ENCODE measurements at places on chromosomes 5 and 9.

- DNase-seq, result no peak
Observed at GRCh38 chr5:109199289-109199688, 210.5 kb downstream of the PJA2 start.

DNA sequence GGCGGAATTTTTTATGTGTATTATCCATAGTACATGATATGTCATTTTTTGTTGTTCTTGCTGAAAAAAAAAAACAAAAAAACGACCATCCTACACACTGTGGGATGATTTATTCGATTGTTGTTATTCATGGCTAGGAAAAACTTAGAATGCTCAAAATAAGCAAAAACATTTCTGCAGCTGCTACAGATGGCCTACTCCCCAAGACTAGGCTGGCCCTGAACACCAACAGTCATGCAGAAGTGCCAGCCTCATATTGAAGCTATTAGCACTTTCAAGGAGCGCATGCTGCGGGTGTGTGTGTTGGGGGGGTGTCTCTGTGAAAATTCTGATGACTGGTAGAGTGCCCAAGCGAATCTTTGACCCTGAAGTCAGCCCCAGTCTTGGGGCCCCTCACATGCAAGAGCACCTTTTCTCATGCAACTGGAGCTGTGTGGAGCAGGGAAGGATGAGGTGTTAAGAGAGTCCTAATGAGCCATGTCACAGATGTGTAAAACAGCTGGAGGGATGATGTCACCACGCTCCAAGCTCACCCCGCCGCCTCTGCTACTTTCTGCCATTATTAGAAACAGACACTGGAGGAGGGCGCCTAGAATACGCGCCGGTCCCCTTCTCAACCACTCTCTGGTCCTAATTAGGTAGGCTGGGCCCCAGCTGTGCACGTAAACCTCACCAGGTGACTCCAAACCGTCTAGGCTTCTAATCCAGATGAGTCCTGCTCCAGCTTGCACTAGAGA is 61.0 kb upstream of the SMIM23 start:
- DNase-seq, result no peak

DNA sequence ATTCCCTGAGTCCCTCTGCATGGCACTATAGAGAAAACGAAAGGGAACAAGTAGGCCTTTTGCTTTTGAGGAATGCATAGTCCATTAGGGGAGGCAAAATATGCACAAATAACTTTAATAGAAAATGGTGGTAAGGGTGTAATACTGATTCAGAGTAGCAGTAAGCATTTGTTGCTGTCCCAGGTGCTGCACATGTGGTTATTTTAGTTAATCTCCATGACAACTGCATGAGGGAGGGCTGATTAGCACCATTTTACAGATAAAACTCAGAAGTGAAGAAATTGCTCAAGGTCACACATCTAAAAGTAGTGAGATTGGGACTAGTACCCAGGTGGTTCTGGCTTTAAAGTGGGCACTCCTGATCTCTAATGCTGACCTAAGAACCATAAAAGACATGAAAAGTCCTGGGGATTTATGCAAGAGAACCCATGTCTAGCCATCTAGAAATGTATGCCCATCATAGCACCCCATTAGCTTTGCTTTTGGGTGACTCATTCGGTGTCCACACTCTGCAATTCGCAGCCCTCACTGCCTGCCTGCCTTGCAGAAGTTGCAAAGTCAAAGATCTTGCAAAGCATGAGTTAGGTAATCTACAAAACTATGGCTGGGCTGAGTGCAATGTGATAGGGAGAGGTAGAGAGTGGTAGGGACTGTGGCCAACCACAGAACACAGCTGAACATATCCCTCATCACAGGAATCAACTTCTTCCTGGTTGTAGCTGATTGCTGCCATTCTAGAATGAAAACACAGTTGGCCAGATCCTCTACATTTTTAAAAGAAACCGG is 195.2 kb downstream of the PTTG1 start:
- DNase-seq, result no peak

DNA sequence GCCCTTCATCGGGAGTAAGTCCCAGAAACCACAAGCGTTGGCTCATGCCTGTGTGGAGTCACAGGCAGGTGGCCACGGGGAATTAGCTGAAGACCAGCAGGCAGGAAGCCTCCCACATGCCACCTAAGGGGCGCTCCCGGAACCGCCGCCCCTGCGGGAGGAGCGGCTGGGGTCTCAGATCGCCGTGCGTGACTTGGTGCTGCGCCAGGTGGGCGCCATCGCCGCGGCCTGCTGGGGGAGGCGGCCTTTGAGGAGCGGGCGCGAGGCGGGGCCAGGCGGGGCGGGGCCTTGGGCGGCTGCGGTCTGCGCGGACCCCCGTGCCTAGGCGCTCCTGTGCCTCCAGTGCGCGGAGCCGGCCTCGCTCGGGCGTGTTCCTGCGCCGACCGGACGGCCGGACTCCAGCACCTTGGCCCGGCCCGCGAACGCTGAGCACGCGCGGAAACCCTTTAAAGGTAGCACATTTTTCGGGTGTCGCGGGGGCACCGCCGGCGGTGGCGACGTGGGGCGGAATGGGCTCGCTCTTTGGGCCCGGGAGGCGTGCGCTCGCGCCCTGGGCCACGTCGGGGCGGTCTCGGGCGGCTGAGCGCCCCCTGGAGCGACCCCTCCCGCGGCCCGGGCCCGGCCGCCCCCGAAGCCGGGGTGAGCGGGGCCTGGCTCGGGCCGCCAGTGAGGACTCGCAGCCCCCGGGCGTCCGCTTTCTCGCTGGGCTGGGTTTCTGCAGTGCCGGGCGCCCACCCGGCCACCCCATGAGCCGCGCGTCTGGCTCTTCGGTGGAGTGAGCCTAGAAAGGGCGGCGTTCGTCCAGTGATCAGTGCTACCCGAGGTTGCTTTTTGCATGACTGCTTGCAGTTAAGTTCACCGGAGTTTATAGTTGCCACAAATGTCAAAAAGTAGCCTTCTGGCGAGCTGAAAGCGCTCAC is 24.5 kb downstream of the LECT2 start:
- no peak for DNase-seq

DNA sequence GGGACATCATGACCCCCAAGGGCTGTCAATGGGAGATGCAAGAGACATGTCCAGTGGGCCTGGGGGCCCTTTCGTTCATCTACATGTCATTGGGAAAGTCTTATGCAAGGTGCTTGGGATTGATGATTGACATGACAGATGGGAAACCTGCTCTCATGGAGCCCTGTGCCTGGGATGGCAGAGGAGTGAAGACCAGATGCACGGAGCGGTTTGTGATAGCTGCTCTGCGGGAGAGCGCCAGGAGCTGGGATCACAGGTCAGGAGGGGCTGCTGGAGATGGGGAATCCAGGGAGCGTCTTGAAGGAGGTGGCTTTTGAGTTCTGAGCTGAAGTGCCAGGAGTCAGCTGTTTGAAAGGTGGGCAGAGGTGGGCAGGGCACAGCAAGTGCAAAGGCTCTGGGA is 104.3 kb downstream of the FGF18 start:
- DNase-seq, result no peak

DNA sequence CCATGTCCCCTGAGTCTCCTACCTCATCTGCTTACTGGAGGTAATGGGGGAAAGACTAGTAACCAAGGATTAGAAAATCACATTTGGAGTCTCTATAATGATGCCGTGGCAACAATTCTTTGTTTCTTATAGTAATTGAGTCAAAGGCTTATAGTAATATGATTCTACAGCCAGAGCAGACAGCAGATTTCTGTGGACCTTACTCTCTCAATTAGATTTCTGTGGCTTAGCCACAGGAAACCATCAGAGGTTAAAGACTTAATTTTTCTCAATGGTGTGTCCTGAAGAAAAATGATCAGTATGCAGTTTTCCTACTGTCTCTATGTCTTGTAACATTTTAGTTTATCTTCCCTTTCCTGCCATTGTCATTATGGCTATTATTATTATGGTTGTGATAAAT is 59.3 kb upstream of the CD180 start:
- DNase-seq, result no peak

GRCh38 chr5:141547488-141547887 is 58.6 kb downstream of the PCDHGC5 start:
- no peak for DNase-seq

DNA sequence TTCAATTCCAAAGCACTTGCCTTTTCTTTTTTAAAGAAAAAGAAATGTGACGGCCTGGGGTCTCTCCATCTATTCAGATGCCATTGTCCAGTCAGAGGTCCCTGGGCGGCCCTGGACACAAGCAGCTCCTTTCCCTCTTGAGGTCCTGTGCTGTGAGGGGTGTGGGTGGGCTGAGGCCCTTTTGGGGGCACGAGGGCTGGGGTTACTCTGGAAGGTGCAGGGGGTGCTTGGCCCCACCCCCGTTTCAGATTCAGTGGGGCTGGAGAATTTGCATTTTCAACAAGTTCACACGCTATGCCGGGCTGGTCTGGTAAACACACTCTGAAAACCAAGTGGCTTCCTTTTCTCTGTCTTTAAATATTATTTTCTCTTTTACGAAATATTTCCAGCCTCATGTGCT is 91.4 kb upstream of the PHYKPL start:
- no peak for DNase-seq

- DNase-seq, result no peak
Observed at GRCh38 chr5:172336676-172337285, 53.2 kb upstream of the UBTD2 start.

GRCh38 chr9:38380872-38381534 is 11.5 kb upstream of the ALDH1B1 start:
- no peak for DNase-seq

DNA sequence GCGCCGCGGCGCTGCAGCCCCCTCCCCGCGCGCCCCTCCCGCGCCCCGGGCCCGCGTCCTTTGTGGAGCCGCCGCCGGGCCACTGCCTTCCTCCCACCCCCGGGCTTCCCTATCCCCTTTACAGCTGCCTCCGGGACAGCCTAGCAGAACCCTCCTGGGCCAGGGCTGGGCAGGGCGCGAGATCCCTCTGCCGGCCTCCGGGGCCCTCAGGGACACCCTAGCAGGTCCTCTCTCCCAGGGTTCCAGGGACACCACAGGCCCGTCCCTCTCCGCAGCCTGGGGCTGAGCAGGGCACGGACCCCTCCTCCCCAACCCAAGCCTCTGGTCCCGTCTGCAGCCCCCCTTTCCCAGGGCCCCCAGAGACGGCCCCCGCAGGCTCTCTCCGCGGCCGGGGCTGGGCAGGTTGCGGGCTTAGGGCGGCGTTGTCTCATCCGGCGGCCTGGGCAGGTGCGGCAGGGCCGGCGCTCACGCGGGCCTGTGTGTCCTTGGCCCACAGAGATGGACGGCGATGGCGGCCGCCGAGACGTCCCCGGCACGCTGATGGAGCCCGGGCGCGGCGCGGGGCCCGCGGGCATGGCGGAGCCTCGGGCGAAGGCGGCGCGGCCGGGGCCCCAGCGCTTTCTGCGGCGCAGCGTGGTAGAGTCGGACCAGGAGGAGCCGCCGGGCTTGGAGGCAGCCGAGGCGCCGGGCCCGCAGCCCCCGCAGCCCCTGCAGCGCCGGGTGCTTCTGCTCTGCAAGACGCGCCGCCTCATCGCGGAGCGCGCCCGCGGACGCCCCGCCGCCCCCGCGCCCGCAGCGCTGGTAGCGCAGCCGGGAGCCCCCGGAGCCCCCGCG is 710 bp downstream of the WNK2 start:
- DNase-seq, result no peak

DNA sequence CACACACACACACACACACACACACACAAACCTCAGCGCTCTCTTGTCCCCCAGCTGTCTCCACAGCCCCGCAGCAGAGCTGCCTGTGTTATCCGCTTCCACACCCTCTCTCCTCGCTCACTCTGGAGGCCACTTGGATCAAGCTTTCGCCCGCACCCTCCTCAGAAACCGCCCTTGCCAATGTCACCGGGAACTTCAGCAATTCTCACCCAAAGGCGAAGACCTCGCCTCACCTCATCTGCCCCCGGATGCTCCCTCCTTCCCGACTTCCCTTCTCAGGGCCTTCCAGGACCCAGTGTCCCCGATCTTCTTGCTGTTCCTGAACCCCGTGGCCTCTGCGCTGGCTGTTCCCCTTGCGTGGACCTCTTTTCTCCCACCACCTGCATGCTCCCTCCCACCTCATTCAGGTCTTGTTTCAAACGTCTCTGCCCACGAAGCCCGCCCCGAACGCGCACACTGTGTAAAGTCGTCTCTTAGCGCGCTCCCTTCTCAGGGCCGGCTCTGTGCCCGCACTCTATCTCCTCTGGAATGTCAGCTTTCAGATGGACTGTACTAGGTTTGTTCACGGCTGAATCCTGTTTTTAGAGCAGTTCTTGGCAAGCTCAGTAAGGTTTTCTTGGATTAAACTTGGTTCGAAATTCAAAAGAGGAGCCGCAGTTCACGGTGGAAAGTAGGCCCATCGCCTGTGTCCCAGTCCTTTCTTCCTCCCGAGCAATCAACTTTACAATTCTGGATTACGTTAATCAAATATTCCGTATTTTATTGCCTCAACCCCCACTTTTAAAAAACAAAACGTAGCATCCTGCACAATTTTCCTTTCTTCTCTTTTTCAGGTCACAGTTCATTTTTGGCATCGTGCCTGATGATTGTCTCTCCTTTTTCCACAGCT is 1.0 kb upstream of the TRIM7 start:
- DNase-seq, result no peak

- no peak for DNase-seq
Observed at GRCh38 chr5:177591690-177592009, 353 bp upstream of the TMED9 start.

GRCh38 chr9:113468716-113469448 is 5.4 kb downstream of the RGS3 start:
- no peak for DNase-seq

GRCh38 chr9:134405527-134405926 is 79.3 kb downstream of the RXRA start:
- DNase-seq, result peak; percentile 54
